ENCODE measurements at places on chromosomes 1 and 21.

- no peak for DNase-seq
Measured at GRCh38 chr1:2583331-2583791, 3.2 kb upstream of the PRXL2B start.

DNA sequence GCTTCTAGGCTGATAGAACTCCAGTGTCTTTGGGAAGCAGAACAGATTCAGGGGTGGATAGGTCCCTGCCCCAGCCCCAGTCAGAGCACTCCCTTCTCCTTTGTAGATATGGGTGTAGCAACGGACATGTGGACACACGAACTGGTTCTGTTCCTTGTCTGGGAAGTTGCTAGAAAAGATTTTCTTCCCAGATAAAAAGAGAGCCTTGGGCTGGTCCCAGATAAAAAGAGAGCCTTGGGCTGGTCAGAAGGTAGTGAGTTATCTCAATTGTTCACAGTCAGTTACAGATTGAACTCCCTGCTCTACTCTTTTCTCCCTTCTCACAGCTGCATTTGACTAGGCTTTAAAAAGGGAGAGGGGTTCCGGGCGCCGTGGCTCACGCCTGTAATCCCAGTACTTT, 7.4 kb upstream of the EFNA1 start:
- no peak for DNase-seq

DNA sequence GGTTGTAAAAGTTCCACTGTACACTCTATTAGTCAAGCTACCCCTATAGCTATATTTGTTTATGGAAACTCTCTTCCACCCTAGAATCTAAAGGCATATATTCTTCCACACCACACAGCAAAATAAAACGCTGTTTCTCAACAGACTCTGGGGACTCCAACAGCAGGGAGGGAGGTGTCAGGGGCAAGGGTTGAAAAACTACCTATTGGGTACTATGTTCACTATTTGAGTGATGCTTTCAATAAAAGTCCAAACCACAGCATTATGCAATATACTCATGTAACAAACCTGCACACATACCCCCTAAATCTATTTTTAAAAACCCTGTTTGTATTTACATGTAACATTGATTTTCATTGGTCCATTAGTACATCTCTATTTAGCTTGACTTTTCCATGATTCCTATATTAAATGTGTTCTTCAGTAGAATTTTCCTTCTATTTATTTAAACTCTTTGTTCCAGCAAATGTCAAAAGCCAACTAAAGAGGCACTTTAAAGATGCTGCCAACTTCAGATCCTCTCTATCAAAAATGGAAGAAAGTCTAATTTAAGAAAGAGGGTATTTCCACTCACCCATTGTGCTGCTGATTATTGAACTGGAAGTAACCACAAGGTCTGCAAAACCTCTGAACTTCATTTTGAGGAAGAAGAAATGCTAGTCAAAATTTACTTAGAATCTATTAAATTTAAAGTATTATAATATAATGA, 26.2 kb downstream of the RGS7 start:
- DNase-seq: no peak

DNA sequence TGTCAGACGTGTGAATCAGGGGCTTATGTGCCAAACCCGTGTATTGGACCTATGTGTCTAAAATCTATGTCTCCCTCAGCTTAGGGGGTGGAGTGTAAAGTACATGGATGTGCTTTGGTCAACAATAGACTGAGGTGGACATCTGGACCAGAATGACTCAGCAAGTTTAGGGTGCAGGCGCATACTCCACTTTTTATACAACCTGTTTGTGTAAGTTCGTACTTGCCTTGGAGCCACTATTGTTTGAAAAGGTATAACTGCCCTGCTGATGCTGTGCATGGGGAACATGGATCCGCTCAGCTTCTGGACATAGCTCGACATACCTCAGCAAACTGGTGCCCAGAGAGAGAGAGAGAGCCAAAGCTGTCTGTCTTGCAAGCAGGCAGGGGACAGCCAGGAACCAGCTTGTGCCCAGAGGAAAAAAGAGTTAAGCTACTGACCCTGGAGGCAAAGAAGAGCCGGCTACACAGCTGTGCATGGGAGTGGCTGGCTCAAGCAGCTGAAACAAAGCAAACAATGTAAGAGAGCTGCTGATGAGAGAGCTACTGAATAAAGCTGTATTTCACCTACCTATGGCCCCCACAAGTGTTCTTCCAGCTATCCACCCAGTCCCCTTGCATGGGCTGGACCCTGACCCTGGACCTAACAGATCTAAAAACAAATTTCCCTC, 41.2 kb downstream of the GJA5 start:
- DNase-seq: no peak

- DNase-seq: no peak
Measured at GRCh38 chr1:63817152-63817667, 43.4 kb downstream of the ROR1 start.

DNA sequence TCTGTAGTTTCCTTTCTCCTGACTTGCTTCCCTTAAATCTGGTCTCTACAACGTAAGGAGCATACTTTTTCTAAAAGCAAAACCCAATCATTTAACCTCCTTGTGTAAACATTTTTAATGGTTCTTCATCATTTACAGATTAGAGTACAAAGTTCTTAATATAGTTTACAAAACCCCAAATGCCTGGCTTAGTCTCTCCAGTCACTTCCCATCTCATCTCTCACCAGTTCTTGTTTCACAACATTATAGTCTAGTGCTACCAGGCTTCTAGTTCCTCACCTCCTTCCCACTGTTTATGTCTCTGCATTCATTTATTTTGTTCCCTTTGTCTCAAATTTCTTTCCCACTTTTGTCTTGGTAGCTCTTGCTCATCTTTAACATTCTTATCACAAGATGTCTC, 168.4 kb downstream of the FASLG start:
- no peak for DNase-seq

GRCh38 chr1:10708757-10709156, 87.7 kb downstream of the CASZ1 start:
- no peak for DNase-seq

- no peak for DNase-seq
Measured at GRCh38 chr1:21818656-21819055, 6.6 kb downstream of the LDLRAD2 start.
